ENCODE measurements at places on chromosomes 1 and 21.

DNA sequence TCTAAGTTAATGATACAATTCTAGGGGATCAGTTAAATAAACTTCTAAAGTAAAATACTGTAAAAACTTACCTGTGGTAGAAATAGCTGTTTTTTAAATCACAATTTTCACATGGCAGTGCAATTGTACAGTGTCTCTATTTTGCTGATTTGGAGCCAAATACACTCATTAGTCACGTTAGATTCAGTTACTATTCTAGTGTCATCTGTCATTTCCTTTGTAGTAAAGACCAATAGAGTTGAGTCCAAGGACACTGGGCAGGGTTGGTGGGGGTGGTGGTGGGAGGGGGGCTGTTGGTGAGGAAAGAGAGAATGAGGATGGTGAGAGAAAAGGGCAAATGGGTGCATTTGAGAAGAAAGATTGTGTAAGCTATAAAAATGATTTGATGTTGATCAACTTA lies 33.6 kb downstream of the CD55 start:
- DNase-seq = no peak

DNA sequence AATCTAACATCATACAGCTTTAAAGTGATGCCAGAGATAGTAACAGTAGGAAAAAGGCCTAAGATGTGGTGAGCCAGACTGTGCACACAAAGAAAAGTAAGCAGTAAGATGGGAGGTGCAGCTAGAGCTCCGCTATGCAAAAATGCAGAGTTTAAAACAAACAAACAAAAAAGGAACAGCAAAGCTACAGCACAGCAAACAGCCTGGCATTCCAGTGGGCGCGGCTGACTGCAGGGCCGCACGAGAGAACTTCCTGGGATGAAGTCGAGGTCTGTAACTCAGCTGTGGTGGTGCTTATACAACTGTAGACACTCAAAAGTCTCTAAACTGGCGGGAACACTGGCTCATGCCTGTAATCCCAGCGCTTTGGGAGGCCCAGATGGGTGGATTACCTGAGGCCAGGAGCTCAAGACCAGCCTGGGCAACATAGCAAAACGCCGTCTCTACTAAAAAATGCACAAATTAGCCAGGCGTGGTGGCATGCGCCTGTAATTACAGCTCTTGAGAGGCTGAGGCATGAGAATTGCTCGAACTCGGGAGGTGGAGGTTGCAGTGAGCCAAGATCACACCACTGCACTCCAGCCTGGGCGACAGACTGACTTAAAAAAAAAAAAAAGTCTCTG lies 30.1 kb downstream of the PRDM15 start:
- no peak for DNase-seq

- no peak for DNase-seq
Observed at GRCh38 chr1:20110679-20111078, 8.7 kb downstream of the PLA2G2D start.

- no peak for DNase-seq
Observed at GRCh38 chr1:67970088-67970487, 80.3 kb downstream of the DIRAS3 start.

DNA sequence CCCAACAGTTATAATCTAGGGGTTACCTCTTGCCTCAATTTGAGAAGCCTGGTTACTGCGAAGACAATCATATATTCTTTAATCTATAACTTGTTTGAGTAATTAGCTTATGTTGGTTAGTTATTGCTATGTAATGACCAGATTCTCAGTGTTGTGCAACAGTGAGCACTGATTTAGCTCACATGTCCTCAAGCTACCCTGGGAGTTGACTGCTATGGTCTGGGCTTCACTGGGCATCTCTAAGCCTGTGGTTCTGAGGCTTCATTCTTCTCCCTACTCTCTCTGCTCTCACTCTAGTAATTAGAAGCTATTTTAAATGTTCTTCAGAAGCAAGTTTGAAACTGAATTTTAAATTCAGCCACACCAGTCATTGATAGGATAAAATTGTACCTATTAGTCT lies 371.8 kb downstream of the PBX1 start:
- DNase-seq = no peak

GRCh38 chr1:226682871-226683814 lies 55.9 kb downstream of the ITPKB start:
- DNase-seq = no peak

DNA sequence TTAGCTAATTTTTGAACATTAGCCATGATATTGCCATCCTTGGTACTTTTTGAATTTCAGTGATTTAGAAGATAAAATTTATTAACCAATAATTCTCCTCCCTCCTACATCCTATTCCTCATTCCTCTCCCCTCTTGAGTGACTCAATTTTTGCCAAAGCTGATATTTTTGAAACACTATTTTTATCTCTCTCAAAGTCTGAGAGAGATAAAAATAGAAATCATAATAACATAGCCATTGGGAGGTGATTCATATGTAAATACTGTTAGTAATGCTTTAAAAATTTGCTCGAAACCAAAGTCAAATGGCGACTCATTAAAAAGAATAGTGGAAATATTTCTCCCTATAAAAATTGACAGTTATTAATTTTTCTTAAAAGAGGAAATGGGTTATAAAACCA lies 97.4 kb downstream of the PATJ start:
- no peak for DNase-seq

GRCh38 chr1:98104289-98104688 lies 183.5 kb upstream of the DPYD start:
- DNase-seq = no peak

DNA sequence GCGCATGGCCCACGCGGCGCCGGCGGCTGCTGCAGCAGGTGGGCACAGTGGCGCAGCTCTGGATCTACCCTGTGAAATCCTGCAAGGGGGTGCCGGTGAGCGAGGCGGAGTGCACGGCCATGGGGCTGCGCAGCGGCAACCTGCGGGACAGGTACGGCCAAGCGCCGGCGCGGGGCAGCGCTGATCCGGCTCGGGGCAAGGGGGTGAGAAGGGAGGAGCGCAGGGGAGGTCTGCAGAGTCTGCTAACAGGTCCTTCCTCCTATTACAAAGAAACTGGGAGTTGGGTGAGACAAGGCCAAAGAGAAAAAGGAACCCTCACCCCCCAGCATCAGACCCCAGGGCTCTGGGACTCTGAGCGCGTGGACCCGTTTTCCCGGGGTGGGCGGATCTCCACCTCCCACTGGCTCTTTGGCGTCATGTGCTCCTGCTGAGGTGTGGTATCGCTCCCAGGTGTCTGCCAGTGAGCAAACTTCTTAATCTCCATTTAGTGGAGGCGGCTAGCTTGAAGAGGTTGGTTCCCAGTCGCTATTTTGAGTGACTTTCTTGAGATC lies 431 bp downstream of the MTARC1 start:
- peak; percentile 76 for DNase-seq

- no peak for DNase-seq
Observed at GRCh38 chr1:1535201-1536018, 5.0 kb downstream of the TMEM240 start.

GRCh38 chr1:168893359-168893801 lies 164.4 kb upstream of the DPT start:
- DNase-seq = peak; percentile 24

DNA sequence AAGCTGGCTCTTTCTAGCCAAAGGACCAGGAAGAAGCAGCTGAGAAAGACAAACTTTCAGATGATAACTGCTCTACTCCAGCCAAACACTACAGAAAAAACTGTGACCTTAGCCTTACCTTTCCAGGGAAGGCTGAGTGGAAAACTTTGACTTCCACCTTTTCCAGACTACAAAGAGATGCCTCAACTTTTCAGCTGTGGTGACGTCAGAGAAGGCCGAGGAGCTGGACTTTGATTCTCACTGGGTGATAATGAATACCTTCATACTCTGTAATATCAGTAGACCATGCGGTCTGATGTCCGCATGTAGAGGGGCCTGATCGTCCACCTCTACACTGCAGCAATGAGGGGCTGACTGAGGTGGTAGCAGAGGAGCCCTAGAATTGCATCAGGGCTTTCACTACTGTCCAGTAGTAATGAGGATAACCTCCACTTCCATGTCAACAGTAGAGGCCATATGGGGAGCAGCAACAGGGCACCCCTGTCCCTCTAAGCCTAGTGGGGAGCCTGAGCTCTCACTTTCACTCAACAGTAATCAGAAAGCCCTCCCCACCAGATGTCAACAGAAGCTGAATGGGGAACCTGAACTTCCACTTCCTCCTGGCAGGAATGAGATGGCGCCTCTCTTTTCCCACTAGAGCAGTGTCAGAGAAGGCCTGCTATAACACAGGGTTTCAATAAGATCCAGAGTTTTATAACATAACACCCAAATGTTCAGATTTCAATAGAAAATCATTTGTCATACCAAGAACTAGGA lies 28.4 kb upstream of the PADI1 start:
- no peak for DNase-seq

DNA sequence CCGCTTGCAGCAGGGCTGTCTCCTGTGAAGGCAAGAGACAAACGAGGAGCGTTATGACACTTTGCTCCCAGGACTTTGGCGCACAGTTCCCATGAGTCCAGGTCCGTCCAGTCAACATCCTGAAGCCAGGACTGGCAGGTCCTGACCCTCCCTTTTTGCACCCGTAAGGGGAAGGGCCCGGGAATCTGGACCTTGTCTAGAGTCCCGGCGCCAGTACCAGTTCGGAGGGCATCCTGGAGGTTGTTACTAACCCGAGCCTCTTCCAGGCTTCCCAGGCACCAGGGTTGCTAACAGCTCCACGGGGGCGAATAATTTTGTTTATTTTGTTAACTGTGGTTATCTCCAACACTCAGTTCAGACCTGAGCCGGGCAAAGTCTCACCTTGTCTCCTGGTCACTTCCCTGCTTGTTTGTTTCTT lies 682 bp upstream of the RWDD3 start:
- DNase-seq = peak; percentile 37

- no peak for DNase-seq
Observed at GRCh38 chr1:217402301-217402700, 228.6 kb downstream of the GPATCH2 start.

GRCh38 chr21:45788198-45788597 lies 144.7 kb downstream of the PCBP3 start:
- no peak for DNase-seq

- DNase-seq = no peak
Observed at GRCh38 chr1:168963601-168964000, 142.9 kb upstream of the ATP1B1 start.

- no peak for DNase-seq
Observed at GRCh38 chr1:2316451-2316961, 74.8 kb downstream of the MORN1 start.

DNA sequence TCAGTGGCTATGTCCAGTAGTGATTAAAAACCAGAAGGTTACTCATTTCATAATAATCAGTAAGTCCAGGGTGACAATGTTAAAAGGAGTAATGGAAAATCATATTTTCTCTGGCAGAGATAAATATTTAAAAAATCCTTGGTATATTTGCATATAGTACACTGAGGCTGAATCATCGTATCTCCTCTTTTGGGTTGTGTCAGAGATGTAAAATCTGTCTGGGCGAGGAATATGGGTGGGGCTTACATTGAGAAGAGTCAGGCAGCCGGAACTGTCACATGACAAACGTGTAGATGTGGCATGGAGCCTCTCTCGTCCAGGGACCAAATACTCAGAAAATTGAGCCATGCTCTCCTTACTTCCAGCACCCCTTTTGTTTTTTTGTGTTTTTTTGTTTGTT lies 120.9 kb downstream of the FMN2 start:
- DNase-seq = no peak

DNA sequence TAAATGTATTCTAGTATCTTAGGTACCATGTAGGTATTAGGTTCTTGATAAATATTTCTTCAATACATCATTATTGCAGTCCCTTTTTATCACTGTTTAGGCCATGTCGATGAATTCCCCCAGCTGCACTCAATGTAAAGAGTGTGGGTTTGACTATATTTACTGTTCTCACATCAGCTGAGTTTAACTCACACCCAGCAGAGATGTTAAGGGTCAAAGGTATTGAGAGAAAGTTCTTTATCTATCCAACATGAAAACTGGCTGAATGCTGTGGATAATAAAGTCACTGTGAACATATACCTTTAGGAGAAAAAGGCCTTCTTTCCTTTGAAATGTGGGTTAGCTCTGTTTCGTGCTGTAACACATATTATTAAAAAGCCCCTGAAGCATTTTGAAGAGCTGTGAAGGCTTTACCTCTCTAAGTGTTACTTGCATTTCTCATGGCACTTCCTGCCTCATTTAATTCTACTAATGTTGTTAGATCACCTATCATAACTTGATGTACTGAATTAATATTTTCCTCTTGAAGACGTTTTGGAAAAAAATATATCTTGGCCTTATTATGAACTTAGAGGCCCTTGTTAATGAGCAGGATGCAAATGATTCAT lies 19.1 kb upstream of the LYST start:
- no peak for DNase-seq

- no peak for DNase-seq
Observed at GRCh38 chr1:231750296-231750695, 123.7 kb downstream of the DISC1 start.

GRCh38 chr1:24707687-24708086 lies 37.6 kb upstream of the CLIC4 start:
- DNase-seq = no peak
